ENCODE measurements at places on chromosomes 12 and 14. TPM values are rescaled to one million over a fixed set of nuclear protein-coding genes. Genes with fewer than 3 reads are reported as not detected.

HOXC12 gene
- total RNA-seq: not detected

SLCO1A2 gene
- total RNA-seq: not detected

ACOT2 gene
- total RNA-seq: 13.5 TPM

GRCh38 chr14:92651106-92651757 is 97.2 kb downstream of the LGMN start:
- DNase-seq: peak; percentile 94

DNA sequence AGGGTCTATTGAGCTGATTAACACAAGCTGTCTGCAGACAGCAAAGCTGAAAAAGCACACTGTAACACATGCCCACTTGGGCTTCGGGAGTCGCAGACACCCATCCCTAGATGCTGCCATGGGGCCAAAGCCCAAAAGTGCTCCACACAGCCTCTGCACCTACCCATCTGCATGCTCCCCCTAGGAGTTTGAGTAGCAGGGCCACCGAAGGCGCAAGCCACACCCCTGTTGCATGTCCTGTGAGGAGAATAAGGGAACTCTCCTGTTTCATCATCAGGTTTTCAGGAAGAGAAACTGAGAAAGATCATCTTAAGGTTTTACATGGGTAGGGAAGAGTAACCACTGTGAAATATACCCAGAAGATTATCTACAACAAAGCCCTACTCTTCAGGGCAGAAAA is 5.6 kb upstream of the ST8SIA1 start:
- DNase-seq: no peak

- DNase-seq: no peak
Observed at GRCh38 chr12:51893786-51894185, 5.9 kb downstream of the ANKRD33 start.

DNA sequence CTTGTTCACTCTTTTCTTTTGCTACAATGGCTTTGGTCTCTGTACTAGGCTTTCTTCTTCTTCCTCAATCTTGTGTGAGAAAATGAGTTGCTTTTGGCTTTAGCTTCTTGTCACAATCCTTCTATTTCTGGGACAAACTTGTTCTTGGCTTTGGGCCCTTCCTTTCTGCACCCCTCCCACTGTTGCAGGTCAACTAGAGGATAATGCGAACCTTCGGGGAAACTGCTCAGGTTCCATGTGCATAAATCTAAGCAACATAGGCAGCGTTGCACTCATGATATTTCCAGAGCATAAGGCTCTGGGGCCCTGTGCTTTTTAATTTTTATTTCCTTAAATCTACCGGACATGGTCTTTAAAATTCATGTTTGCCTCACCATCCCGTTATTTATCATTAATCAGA is 89.8 kb upstream of the LRIG3 start:
- no peak for DNase-seq

DNA sequence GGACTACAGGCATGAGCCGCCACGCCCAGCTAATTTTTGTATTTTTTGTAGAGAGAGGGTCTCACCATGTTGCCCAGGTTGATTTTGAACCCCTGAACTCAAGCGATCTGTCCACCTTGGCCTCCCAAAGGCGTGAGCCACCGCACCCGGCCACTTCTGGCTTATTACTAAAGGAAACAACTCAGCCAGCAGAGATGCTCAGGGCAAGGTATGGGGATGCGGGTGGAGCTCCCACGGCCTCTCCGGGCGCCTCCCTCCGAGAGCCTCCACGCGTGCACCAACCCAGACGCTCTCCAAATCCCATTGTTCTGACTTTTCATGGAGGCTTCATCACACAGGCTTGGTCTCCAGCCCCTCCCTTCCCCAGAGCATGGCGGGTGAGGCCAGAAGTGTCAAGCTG is 6.1 kb upstream of the GPR132 start:
- DNase-seq: no peak

All from T-cell (primary cell).